ENCODE measurements at places on chromosomes 7 and 10. TPM values are rescaled to one million over a fixed set of nuclear protein-coding genes. Genes with fewer than 3 reads are reported as not detected.

- no peak for DNase-seq
These were observed 8.0 kb downstream of the RSU1 start for GRCh38 chr10:16809074-16809718.

GRCh38 chr10:549391-549790 lies 140.1 kb downstream of the DIP2C start:
- DNase-seq = no peak

DNA sequence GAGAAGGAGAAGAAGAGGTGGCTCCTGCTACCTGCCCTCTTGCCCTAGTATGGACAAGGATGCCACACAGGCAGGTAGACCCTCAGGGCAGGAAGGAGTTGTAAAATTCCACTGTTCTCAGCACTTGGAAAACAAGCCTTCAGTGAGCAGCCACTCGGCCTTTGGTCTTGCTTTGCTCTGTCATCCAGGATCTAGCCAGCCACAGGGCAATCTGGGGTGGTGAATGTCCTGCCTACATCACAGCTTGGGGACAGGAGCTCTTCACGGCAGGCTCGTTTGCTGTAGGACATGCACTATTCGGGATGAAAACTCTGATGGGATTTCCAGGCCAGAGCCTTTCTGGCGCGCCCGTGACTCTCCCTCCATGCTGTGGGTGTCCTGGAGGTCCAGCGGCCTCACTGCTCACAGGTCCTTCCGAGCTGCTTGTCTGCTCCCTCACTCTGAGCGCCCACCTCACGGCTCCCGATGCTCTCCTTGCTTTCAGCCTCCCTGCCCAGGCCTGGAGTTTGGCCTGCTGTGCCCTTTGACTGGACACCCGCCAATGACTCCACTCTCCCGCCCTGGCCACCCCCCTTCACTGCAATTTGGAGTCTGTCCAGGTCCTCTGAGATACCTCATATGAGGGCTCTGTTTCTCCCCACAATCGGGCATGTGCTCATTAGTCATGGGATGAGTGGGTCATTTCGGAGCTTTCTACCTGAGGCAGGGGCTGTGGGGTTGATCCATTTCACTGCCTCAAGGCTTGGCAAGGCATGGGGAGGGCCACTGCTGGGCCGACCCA lies 227.2 kb upstream of the GRB10 start:
- DNase-seq = peak; percentile 82

GRCh38 chr10:49149881-49150280 lies 16.1 kb upstream of the FAM170B start:
- no peak for DNase-seq

- no peak for DNase-seq
These were observed 10.1 kb downstream of the KCNIP2 start for GRCh38 chr10:101833466-101833865.

DNA sequence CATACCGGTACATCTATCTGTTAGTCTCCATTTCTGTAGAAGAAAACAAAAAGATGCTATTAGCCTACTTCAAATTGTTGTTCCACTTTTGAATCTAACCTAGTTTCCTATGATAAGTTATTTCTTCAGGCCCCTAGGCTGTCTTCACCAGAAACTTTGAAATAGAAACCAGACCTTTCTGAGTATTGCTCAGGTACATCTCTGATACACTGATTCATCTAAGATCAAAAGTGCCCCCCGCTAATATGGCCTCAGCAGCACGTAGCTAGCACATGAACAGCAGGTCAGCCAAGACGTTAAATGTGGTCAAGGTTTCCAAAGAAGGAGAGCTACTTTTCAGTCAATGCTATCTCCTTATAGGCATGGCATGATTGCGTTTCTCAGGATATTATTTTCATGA lies 23.6 kb downstream of the CTAGE6 start:
- no peak for DNase-seq

- DNase-seq = no peak
These were observed 7.1 kb downstream of the HEPACAM2 start for GRCh38 chr7:93218997-93219827.

DNA sequence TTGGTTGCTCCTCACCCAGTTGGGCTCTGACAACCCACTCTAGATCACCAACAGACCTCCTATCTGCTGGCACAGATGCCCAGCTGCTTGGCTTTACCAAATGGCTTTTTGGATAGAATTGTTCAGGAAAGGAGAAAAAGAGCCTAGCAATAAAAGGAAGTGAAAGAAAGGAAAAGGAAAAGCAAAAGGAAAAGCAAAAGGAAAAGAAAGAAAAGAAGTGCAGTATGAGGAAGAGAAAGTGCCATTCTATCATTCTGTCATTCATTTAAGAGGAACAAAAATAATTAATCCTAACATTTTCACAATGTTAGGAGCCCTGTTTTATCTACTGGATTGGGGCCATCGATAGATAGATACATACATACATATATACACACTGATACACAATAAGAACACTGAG lies 353.6 kb downstream of the THSD7A start:
- DNase-seq = no peak

- no peak for DNase-seq
These were observed 107.3 kb downstream of the CYTH3 start for GRCh38 chr7:6165075-6165474.

DNA sequence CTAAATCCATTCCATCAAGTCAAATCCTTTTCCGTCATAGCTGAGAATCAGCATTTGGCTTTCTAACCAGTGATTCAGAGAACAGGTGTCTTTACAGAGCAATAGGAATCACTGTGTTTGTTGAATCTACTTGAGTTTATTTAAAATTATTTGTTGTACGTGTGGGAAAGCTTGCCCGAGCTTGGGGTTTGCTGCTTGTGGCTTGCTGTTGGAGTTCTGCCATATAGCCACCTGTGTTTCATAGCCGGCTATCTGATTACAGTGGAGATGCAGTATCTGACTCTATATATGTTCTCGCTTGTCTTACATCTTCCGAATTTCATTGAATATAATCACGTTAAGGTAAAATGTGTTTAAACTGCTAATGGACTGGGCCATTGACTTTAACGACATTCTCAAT lies 274.3 kb upstream of the MKI67 start:
- no peak for DNase-seq

GRCh38 chr10:132606536-132607316 lies 69.1 kb downstream of the INPP5A start:
- no peak for DNase-seq

DNA sequence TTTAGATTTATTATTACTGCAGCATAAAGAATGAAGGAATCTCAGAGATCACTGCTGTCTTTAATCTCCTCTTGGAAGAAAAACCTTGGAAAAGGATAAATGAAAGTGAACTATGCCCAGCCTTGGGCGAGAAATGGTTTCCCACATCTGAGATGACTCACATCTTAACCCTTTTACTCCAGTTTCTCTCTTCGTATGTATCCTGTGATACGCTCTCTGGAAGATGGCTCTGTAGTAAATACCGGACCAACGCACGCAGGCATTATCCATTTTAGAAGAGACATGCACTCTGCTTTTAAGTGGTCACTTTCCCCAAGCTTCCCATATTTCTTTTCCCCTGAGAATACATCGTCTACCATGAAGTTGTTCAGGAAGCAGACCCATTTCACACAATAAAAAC lies 207.3 kb upstream of the BMPER start:
- no peak for DNase-seq

SCRN1 gene
- 61.9 TPM for total RNA-seq

CPA2 gene
- total RNA-seq = 0.14 TPM

Measured in epithelial cell of proximal tubule (primary cell).